Epithelial cell of umbilical artery (primary cell): ENCODE measurements at places on chromosomes 1 and 21. TPM values are rescaled to one million over a fixed set of nuclear protein-coding genes. Genes with fewer than 3 reads are reported as not detected.

The PTGER3 gene
- under 0.01 and 0.32 TPM in 2 replicates for total RNA-seq

The PTCH2 gene
- total RNA-seq = 0.30 TPM in 1 of 2 replicates, not detected in the other

The CYP2J2 gene
- total RNA-seq = under 0.01 and 0.91 TPM in 2 replicates

The CELF3 gene
- not detected in 2 replicates for total RNA-seq

The MATN1 gene
- total RNA-seq = under 0.01 TPM in 1 of 2 replicates, not detected in the other

The DRAXIN gene
- total RNA-seq = 0.15 and 0.97 TPM in 2 replicates

The LIN28A gene
- not detected in 2 replicates for total RNA-seq
